ENCODE measurements at places on chromosomes 11 and 22. TPM values are rescaled to one million over a fixed set of nuclear protein-coding genes. Genes with fewer than 3 reads are reported as not detected.
A peak's percentile ranks its signal among the peaks of the same experiment; 100 is the strongest.

DNA sequence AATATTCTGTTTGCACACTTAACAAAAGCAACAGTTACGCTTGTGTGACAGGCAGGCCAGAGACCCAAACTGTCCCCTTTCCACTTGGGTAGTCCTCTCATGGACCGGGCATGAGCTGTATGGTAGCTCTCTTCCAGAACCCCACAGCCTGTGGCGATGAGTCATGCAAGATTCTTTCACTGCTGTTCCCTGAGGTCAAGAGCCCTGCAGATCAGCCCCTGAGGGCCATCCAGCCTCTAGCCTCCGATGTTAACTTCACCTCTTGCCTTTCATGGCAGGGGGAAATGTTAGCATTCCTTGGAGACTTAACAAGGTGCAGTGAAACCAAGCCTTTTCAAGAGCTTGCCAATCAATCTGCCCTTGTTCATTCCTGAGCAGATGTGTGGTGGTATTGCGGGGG lies 63.2 kb upstream of the DEUP1 start:
- no peak for DNase-seq

GRCh38 chr11:24886880-24887619 lies 390.2 kb downstream of the LUZP2 start:
- DNase-seq: no peak

DNA sequence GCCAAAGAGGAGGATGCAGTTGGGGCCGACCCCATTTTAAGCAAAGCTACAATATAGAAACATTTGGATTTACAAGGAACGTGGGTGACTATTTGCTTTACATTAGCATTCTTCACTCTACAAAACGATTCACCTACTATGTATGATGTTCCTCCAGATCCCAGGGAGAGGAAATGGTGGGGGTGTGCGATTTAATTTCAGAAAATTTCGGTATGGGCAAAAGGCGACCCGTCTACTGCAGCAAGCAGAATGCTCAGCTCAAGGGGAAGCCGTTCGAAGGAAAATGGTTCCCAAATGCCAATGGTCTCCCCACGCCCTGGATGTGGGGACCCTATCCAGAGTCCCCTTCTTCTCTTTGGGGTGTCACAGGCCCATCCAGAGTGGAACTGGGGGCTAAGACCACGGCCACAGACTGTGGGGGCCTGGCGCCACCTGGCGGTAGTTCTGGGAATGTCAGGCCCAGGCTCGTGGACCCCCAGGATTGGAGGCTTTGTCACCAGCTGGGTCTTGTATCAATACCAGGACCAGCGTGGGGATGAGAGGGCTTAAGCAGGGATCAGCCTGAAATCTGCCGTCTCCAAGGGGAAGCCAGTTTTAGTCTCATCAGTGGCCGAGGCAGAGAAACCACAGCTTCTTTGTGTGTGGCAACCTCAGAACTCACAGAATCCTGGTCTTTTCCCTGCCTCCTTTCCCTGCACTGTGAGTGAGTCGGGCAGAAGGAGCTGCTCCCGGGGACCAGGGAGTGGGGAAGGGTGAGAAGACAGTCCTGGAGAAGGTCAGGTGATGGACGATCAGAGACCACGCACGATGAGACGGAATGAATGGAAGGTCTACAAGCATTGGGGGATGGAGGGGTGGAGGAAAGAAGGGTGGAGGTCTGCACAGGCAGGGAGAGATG lies 8.4 kb downstream of the LRRC10B start:
- DNase-seq: no peak

- no peak for DNase-seq
Observed at GRCh38 chr11:14969901-14970323, 2.2 kb downstream of the CALCA start.

- no peak for DNase-seq
Observed at GRCh38 chr11:20036626-20037335, 123.5 kb downstream of the DBX1 start.

DNA sequence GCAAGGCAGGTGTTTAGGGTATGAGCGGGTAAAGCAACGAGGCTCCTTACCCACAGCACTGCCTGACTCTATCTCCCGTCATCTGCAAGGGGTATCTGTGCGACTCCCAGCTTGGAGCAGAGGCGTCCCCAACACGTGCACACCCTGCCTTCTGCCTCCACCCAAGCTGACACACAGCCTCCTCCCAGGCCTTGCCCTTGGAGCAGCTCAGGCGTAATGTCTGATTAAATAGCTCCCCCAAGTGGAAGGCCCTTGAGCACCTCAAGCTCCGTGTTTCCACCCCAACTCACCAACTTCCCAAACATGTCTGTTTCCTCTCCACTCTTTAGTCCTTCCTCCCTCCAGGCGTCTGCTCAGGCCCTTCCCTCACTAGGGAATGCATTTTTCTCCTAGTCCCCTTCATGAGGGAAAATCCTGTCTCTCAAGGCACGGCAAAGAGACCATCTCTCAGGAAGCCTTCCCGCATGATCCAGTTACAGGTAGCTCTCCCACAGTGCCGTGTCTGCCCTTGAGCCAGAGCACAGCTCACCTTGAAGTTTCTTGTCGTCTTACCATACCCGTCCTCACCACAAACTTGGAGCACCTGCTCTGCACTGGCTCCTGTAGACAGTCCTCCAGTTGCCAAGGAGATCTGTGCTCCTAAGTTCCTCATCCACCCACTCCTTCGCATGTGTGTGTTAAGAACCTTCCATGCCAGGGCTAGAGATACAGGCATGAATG lies 15.8 kb downstream of the CYB5R2 start:
- peak; percentile 49 for DNase-seq

DNA sequence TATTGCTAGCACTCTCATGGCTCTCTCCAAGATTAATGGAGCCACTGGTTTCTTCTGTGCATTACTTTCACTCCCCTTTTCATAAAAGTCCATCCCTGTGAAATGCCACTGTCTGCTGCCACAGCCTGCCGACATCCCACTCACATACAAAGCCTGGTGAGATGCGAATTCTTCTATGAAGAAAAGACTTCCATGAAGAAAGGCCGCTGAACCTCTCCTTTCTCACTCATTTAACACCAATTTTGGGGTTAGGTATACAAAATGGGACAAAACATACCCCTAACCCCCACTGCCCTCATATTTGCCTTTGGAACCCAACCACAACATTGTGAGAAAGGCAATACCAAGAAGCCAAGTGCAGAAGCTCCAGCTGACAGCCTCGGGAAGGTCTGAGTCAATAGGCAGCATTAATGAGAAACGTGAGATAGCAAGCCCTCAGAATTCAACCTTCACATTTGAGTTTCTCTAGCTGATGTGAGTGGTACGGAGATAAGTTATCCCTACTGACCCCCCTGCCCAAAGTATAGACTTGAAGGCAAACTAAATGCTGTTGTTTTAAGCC lies 156.4 kb downstream of the ATG16L2 start:
- DNase-seq: no peak

GRCh38 chr22:26998129-26998528 lies 340.7 kb downstream of the MIAT start:
- DNase-seq: peak; percentile 24

The APOL4 gene
- total RNA-seq: not detected

The PES1 gene
- 67.5 TPM for total RNA-seq

The MPPED2 gene
- 19.5 TPM for total RNA-seq

The ACR gene
- 7.9 TPM for total RNA-seq

The CYTH4 gene
- total RNA-seq: 6.1 TPM

The BIK gene
- total RNA-seq: 0.49 TPM

The LARGE2 gene
- total RNA-seq: 4.4 TPM

Measured in uterus (tissue), 4 donors.